ENCODE measurements at places on chromosomes 3 and 15.

DNA sequence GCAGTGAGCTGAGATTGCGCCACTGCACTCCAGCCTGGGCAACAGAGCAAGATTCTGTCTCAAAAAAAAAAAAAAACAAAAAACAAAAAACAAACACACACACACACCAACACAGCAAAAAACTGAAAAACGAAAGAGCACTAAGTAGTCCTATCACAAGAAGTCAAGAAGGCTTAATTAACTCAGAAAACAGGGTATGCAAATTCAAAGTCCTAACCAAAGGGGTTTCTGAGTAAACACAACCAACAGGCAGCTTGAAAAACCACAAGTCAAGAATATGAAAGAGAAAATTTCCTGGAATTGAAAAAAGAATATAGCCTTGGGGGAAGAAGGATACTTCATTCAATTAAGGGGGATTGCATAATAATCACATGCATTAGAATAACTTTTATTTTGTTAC, 37.7 kb upstream of the PARP14 start:
- DNase-seq, result no peak

GRCh38 chr3:45026957-45027356, 854 bp downstream of the CLEC3B start:
- no peak for DNase-seq

GRCh38 chr3:164208821-164209220, 869.5 kb downstream of the SI start:
- no peak for DNase-seq

DNA sequence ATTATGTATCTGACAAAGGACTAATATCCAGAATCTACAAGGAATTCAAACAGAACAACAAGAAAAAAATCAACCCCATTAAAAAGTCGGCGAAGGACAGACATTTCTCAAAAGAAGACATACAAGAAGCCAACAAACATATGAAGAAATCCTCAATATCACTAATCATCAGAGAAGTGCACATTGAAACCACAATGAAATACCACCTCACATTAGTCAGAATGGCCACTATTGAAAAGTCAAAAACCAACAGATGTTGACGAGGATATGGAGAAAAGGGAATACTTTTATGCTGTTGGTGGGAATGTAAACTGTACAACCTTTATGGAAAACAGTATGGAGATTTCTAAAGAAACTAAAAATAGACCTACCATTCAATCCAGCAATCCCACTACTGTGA, 233.1 kb upstream of the PLSCR5 start:
- no peak for DNase-seq

DNA sequence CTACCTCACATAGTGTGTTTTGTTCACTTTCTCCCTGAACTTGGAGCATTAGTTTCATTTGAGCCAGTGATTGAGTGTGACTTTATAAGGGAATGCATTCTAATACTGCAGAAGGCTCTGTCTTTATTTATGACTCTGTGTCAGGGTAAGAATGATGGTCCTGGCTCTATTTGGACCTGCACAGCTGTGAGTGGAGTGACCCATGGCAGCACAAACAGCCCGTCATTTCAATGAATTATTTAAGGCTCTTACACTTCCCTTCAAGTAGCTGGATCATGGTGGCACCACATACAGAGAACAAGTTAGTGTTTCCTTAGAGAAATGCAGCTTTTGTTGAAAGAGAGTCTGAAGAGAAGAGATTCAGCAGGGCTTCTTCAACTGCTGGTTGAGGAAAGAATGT, 16.4 kb downstream of the TMEM108 start:
- no peak for DNase-seq

- DNase-seq, result no peak
Observed at GRCh38 chr3:67472674-67473201, 181.7 kb downstream of the SUCLG2 start.

GRCh38 chr3:9151240-9151639, 98.2 kb downstream of the SRGAP3 start:
- DNase-seq, result no peak

DNA sequence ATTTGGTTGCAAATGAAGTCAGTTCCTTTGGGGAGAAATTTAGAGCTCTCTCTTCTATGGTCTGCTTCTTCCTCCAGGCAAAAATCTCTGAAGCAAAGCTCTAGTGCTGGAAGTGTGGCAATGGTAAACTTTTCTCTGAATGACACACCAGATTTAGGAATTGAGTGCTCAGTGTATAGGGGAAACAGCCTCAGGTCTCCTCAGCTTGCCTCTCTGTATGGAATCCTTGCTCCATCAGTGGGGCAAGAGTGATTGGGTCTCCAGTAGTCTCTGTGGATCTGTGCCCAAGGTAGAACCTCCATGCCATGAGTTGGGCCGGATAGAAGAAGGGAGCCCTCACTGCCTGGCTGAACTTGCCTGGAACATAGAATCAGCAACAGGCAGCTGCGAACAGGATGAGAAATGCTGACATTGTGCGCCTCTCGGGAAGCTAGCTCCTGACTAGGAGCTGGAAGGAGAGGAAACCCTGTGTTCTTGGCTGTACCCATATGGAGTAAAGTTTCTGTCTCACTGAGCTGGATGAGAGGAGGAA, 156.1 kb downstream of the WNT7A start:
- no peak for DNase-seq

GRCh38 chr3:89306540-89306939, 199.1 kb downstream of the EPHA3 start:
- DNase-seq, result no peak

DNA sequence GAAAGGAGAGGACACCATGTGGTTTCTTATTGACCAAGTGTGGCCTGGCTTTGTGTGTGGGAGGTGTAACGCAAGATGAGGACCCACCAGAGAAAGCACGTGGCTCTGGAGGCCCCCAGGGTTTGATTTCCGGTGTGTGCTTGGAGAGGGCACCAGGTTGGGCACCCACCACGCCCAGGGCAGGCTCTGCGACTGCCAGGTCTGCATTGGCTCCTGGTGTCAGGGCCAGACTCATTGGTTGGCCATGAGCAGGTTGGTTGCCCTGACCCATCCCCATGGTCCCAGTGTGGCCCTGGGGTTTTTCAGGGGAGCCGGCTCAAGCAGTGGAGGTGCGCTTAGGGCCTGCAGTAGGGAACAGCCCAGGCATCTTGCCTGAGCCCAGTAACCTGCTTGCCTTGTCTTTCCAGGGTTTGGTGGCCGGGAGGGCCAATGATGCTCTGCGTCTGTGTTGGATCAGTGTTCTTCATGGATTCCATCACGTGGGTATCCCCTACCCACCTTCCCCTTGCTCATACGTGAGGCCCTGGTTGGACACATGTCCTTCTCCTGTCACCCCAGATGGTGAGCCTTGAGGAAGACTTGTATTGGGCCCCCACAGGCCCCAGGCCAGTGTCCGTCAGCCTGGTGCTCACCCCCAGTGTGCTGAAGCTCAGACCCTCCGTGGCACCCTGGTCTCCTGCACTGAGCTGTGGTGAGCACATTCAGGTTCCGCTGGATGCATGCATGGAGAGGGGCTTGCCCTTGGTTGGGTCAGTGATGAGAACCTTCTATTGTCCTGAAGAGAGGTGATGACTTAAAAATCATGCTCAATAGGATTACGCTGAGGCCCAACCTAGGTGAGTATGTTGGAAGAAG, 193.9 kb downstream of the UBE3A start:
- no peak for DNase-seq

GRCh38 chr3:71104121-71104541, 479.4 kb downstream of the FOXP1 start:
- DNase-seq, result no peak

GRCh38 chr3:124833710-124834332, 53.3 kb downstream of the ITGB5 start:
- no peak for DNase-seq

GRCh38 chr3:45079715-45080114, 53.6 kb downstream of the CLEC3B start:
- no peak for DNase-seq

DNA sequence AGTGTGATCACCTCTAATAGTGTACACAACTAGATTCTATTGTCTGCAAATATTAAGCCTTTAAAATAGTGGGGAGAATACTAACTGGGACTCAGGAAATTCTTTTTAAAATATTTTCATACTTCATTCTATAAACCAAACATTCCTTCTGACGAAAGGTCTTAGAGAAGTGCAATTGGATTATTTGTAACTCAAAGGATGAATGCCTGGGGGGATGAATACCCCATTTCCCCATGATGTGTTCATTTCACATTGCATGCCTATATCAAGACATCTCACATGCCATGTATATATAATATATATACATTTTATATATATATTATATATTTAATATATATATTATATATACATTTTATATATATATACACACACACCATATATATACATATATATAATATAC, 189.9 kb downstream of the VGLL3 start:
- no peak for DNase-seq

DNA sequence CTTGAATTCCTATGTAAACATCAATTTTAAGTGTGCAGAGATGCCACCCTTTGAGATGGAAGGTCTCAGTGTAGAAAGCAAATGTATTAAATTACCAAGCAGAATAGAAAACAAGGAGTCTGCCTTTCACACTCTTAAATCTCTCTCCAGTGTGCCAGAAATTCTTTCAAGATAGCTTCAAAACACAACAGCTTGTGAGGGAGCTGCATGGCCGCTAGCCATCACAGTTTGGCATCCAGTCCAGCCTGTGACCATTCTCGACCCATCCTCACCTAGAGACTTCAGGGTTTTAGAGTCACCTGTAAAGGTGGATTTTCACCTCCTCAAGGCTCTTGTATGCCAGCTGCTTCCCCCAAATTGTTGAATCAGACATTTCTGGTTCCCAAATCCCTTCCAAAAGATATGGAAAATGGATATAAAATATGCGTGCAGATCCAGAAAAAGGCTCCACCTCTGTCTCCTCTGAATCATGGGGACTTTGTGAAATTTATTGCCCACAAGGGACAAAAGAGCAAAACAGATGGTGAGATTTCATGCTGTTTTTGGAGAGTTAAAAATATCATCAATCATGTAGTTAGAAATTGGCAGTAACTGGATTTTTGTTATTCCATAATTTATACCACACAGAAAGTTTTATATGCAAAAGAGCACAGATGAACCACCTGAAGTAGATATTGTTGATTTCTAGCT, 114.2 kb upstream of the THRB start:
- no peak for DNase-seq

DNA sequence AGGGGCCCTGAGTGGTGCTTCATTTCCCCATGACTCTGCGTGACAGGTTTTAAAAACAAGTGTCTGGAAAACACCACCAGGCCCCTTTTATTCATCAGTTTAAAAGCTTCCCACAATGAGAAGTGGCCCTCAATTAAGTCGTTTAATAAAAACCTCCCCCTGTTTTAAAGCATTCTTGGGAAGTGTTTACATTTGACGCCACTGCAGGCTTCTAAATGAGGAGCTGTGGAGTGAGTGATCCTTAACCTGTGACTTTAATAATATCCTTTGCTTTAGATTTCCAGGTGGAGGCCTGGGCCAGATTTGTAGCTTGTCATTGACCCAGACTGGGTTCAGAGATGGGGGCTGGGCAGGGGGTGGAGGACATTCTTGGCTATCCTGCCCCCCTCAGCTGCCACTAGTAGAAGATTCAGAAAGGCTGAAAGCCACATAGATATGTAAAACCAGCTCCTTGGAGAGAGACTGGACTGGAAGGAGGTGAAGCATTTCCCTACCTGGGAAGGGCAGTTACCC, 11.3 kb downstream of the CGNL1 start:
- no peak for DNase-seq

DNA sequence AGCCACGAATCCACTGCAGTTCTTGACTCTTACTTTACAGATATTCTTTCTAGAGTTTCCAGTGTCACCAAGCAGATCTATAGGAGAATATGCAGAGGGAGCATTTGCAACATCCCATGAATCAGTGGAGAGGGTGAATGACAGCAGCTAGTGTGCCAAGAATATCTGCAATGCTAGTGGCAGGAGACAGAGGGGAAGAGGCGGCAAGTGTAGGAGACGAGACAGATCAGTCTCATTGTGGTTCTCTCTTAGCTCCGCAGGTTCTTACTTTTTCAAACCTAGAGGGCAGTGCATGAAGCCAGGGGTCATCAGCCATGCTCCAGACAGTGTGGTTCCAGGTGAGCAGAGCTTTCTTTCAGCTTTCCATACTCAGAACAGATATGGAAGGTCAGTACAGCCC, 744 bp downstream of the ZNF619 start:
- DNase-seq, result no peak

DNA sequence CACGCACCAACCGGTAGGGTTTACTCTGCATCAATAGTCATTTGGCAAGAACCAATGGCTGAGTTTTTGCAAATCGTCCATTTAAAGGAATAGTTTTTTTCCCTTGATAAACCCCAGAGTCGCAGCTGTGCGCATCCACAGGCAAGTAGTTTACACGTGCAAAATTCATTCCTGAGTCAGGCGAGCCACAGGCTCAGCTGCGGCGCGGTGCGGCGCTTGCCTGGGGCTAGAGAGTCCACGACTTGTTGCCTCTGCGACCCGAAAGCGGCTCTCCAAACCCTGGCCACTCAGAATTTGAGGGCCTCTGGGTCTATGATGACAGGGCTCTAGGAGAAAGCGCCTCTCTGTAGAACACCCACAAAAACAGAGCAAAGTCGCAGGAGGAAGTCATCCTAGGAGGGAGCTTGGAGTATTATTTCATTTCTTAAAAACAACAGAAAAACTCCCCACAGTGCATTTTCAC, 36.7 kb downstream of the ZIC4 start:
- no peak for DNase-seq

DNA sequence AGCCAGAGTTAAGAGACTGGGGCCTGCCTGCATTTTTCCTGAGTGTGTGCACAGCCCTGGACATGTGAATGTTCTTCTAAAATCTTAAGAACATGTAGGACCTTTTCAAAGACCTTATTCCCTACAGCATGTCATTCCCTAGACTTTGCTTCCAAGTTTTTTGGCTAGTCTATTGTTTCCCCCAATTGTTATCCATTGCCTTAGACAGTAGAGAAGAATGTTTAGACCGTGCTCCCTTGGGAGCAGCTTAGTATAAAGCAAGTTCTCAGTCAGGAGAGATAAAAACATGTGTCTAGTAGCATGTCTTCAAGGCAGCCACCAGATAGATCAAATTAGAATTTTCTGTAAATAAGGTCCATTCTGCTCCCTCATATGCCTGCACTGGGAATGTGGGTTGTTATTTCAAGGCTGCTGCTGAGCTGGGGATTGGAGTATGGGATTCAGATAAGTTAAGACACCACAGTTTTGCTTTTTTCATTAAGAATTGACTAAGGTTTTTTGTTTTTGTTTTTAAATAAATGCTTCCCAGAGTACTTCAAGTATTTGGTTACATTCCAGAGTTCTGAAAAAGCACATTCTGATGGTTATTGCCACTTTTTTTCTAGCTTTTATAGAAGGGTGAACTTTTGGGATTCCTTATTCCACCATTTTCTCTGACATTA, 246.7 kb downstream of the RORA start:
- DNase-seq, result no peak

- DNase-seq, result no peak
Observed at GRCh38 chr15:92583096-92584034, 72.2 kb downstream of the FAM174B start.

- no peak for DNase-seq
Observed at GRCh38 chr15:81785181-81785580, 260.6 kb downstream of the MEX3B start.

Data from ACHN (cell line).